Right atrium auricular region (tissue), 2 donors: ENCODE measurements at places on chromosomes 4 and X.

DNA sequence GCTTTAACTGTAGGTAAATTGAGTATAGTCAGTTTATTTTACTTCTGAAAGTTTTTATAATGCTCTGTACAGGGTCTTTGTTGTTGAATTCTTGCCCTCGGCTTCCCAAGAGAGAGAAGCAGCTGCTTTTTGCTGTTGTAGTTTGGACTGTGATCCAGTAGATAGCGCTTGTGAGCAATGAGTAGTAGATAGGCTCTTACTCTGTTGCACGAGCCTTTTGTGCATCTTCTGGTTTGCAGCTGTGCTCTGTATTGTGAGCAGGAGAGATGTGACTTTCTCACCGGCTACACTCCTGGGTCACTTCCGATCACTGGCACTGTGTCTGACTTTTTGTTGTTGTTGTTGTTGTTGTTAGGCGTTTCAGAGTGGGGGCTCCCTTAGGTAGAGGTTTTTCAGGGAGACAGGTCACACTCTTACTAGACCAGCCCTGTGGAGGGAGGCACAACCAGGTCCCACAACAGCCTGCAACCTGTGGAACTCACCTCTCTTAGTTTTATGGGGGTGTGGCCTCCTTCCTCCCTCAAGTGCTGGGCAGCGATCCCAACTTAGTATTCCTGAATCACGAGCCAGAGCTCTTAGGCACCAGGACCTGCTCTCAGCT is 822.1 kb upstream of the GALNTL6 start:
- H3K4me3 ChIP-seq: no peak overlapping the region
- no peaks in the 10 kb centered on the region for H3K36me3 ChIP-seq
- DNase-seq: no peak
- H3K27me3 ChIP-seq: no peaks in the 10 kb centered on the region

GRCh38 chr4:105147016-105147552 is 408 bp downstream of the TET2 start:
- H3K4me1 ChIP-seq: no peaks in the 10 kb centered on the region
- no peaks in the 10 kb centered on the region for H3K36me3 ChIP-seq
- DNase-seq: no peak

DNA sequence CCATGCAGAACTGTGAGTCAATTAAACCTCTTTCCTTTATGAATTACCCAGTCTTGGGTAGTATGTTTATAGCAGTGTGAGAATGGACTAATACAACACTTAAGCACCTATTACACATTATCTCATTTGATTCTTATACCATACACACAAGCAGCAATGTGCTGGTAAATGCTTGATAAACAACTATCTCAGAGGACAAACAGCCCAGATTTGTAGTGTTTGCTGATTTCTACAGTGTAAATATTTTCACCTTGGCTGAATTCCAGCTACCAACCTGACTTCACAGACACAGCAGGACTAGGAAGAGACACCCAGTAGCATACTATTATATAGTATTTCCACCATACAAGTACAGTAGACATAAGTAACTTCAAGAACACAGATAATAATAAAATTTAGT is 406.5 kb upstream of the CNKSR2 start:
- no peak overlapping the region for H3K27ac ChIP-seq
- H3K4me3 ChIP-seq: no peak overlapping the region
- H3K4me1 ChIP-seq: no peaks in the 10 kb centered on the region
- no peak for DNase-seq
- no peaks in the 10 kb centered on the region for H3K27me3 ChIP-seq

- no peak for DNase-seq
- no peaks in the 10 kb centered on the region for H3K27me3 ChIP-seq
- H3K4me3 ChIP-seq: no peak overlapping the region
- H3K4me1 ChIP-seq: no peaks in the 10 kb centered on the region
- H3K27ac ChIP-seq: no peak overlapping the region
- H3K36me3 ChIP-seq: no peaks in the 10 kb centered on the region
These were observed 160.5 kb upstream of the TAPT1 start for GRCh38 chr4:16386711-16387320.

DNA sequence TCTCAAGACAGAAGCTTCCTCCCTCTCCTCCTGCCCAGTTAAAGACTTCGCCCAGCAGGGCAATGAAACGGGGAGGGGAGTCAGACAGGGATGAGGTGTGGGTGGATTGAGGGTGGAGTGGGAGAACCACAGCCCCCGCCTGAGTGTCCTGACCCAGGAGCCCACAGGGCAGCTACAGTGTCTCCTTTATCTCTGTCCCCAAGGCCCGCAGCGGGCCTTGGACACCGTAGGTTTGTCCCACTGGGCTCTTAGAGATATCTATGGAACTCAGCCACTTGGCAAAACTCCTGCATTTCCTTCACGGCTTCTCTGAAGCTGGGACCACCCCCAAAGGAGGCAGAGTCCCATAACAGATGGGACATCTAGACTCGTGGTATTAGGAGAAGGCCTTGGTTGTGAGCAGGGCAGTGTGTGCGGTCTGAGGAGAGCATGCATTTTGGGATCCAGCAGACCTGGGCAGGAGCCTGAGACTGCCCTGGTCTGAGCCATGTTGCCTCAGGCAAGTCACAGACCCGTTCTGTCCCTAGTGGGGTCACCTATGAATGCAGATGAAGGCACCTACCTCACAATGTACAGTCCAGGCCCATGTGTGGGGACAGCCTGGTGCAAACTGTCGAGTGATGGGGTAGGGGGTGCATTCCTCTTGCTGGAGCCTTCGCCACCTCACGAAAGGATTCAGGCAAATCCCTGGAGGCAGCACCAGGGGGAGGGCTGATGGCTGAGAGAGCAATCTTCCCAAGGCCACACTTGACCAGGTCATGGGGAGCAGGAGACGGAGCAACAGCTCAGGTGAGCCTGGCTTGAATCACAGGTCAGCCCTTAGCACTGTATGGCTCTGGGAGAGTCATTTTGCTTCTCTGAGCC is 225.7 kb upstream of the PSAPL1 start:
- no peak overlapping the region for H3K4me3 ChIP-seq
- DNase-seq: no peak
- no peaks in the 10 kb centered on the region for H3K36me3 ChIP-seq
- H3K4me1 ChIP-seq: no peaks in the 10 kb centered on the region
- H3K27ac ChIP-seq: no peak overlapping the region

DNA sequence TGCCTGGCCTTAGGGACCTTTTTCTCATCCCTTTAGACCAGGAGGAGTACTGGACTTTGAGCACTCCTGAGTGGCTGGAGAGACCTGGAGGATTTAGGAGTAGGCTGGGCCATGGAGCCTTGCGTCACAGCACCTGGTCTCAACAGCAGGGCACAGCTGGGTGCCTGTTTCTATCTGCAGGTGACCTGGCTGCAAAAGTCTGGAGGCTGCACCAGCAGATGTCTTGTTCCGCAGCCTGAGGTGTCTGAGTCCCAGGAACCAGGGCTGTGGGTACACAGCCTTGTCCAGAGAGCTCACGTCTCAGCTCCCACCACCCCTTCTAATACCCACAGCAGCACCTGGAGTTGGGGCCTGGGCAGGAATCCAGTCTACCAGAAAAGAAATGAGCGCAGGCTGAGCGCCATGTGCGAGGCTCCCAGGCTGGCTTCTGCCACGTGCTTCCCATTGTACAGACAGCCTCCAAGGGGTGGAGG is 5.0 kb upstream of the NSD2 start:
- H3K4me1 ChIP-seq: no peaks in the 10 kb centered on the region
- no peak overlapping the region for H3K4me3 ChIP-seq
- no peaks in the 10 kb centered on the region for H3K36me3 ChIP-seq
- no peak overlapping the region for H3K27ac ChIP-seq
- no peaks in the 10 kb centered on the region for H3K27me3 ChIP-seq
- DNase-seq: no peak

GRCh38 chr4:44740201-44740600 is 13.8 kb upstream of the GNPDA2 start:
- no peak overlapping the region for H3K27ac ChIP-seq
- DNase-seq: no peak
- H3K4me3 ChIP-seq: no peak overlapping the region
- H3K36me3 ChIP-seq: no peaks in the 10 kb centered on the region
- H3K4me1 ChIP-seq: no peaks in the 10 kb centered on the region

- DNase-seq: no peak
- H3K4me3 ChIP-seq: peak overlapping the region; percentile 25
- no peaks in the 10 kb centered on the region for H3K36me3 ChIP-seq
- no peak overlapping the region for H3K27ac ChIP-seq
- no peaks in the 10 kb centered on the region for H3K4me1 ChIP-seq
These were observed 1.9 kb downstream of the ARHGAP6 start for GRCh38 chrX:11663875-11664210.

DNA sequence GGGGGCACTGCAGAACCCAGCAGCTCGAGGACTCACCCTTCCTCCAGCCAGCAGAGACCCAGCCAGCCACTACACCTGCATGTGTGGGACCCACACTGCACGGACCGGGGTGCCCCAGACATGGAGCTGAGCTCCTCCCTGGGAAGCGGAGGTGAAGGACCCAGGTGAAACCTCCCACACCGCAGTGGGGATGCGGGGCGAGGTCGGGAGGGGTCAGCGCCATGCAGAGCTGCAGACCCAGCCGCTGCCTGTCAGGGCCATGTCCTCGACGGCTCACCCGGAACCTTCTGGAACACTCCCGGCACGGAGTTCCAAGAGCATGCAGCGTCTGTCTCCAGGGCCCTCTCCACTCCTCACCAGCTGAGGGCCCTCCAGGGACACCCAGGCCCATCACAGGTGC is 42.6 kb downstream of the GAK start:
- H3K4me1 ChIP-seq: no peaks in the 10 kb centered on the region
- DNase-seq: no peak
- peaks cover 46% of the 10 kb centered on the region for H3K36me3 ChIP-seq
- H3K27ac ChIP-seq: no peak overlapping the region
- no peaks in the 10 kb centered on the region for H3K27me3 ChIP-seq

DNA sequence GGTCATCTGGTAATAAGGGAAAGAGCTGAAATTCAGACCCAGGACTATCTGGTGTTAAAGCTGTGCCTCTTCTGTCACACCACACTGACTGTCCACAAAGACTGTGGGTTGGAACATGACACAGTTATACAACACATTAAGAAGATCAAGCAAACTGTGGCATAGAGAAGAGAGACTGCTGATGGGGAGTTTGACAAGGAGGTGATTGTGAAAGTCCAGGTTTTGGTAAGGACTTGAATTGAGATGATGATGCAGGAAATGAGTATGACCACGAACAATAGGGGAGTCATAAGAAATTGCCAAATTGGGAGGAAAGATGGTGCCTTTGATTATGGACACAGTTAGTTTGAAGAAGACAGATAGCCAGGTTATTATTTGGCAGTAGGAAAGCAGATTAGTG is 163.4 kb downstream of the PDGFRA start:
- H3K4me1 ChIP-seq: no peaks in the 10 kb centered on the region
- H3K4me3 ChIP-seq: no peak overlapping the region
- no peak overlapping the region for H3K27ac ChIP-seq

DNA sequence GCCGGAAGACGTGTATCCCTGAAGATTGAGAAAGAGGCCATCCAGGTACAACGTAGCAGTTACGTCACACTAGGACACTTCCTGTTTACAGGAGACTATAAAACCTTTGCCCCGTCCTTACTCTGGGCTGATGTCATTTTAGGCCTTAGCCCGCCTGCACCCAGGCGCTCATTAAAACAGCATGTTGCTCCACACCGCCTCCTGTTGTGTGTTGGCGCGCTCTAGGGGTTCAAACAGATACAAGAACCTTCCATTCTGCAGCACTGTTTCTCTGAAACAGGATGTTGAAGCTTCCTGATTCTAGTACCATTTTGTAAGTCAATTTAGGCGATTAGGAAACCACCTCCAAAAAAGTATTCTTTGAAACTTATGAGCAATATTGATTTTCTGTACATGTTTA is 722.1 kb downstream of the PCDH7 start:
- no peak for DNase-seq
- H3K36me3 ChIP-seq: no peaks in the 10 kb centered on the region
- H3K4me3 ChIP-seq: no peak overlapping the region
- no peaks in the 10 kb centered on the region for H3K27me3 ChIP-seq
- H3K27ac ChIP-seq: no peak overlapping the region

GRCh38 chrX:56782352-56782751 is 53.3 kb downstream of the NBDY start:
- H3K36me3 ChIP-seq: no peaks in the 10 kb centered on the region
- H3K4me1 ChIP-seq: no peaks in the 10 kb centered on the region
- H3K27ac ChIP-seq: peak overlapping the region; percentile 79
- no peak for DNase-seq
- no peak overlapping the region for H3K4me3 ChIP-seq

- no peak for DNase-seq
- H3K27ac ChIP-seq: no peak overlapping the region
- H3K36me3 ChIP-seq: no peaks in the 10 kb centered on the region
- H3K4me3 ChIP-seq: no peak overlapping the region
- no peaks in the 10 kb centered on the region for H3K4me1 ChIP-seq
These were observed 217.0 kb upstream of the CASK start for GRCh38 chrX:42140320-42140719.

DNA sequence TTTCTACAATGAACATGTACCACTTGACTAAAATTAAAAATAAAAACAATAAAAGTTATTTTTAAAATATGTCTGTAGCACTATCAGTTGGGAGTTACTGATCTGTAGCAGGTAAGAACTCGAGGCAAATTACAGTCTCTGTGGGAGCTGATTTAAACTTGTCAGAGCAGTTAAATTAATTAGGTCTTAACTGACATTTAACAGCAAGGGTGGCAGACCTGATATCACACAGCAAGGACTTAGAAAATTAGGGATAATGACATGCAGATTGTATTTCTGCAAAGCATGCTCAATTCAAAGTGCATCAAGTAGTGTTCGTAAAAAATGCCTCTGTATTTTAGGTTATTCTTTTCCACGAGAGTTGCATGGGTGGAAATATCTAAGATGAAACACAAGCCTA is 208.9 kb downstream of the SPATA18 start:
- no peak overlapping the region for H3K27ac ChIP-seq
- H3K4me1 ChIP-seq: no peaks in the 10 kb centered on the region
- no peaks in the 10 kb centered on the region for H3K27me3 ChIP-seq
- no peak for DNase-seq

- no peaks in the 10 kb centered on the region for H3K36me3 ChIP-seq
- no peaks in the 10 kb centered on the region for H3K4me1 ChIP-seq
- no peak overlapping the region for H3K27ac ChIP-seq
These were observed 391.8 kb upstream of the CPXCR1 start for GRCh38 chrX:88355252-88355651.

DNA sequence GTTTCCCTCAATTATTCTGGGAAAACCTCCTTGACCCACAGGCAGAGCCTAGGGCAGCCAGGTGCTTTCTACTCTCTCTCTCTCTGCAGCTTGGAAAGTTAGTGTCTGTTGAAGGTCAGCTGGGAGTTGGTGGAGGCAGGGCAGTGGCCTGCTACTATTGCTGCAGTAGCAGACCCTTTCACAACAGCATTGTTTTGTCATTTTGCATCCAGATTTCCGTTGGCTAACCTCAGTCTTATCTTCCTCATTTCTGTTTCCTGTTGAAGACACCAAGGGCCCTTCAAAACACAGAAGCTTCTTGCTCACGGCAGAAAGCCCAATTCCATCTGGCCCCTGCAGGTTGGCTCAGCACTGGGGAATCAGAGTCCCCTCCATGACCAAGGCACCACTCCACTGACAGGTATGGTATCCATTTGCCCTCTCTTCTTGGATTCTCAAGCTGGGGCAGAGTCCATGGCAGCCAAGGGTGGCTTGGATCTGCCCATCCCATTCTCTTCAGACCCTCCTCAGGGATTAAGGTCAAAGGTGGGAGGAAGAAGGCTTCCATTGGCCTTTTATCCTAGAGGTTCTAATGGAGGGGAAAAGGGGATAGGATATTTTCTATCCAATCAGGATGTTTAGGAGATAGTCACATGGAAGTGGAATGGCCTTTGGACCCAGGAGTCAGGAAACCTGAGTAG is 24.6 kb downstream of the VSIG4 start:
- no peak overlapping the region for H3K27ac ChIP-seq
- DNase-seq: no peak
- H3K4me1 ChIP-seq: no peaks in the 10 kb centered on the region
- no peaks in the 10 kb centered on the region for H3K36me3 ChIP-seq
- H3K4me3 ChIP-seq: no peak overlapping the region
